Lower leg skin (tissue), 4 donors: ENCODE measurements at places on chromosomes 12 and 14. TPM values are rescaled to one million over a fixed set of nuclear protein-coding genes. Genes with fewer than 3 reads are reported as not detected.

GRCh38 chr12:67515679-67516340 lies 132.7 kb upstream of the DYRK2 start:
- DNase-seq: no peak

GRCh38 chr14:104429291-104429861 lies 150.2 kb upstream of the C14orf180 start:
- peak; percentile 78 for DNase-seq

- DNase-seq: no peak
Observed at GRCh38 chr12:130478786-130479185, 141.1 kb downstream of the PIWIL1 start.

GRCh38 chr12:13373803-13374202 lies 177.3 kb downstream of the EMP1 start:
- no peak for DNase-seq

- DNase-seq: no peak
Observed at GRCh38 chr12:64006211-64006825, 161.8 kb downstream of the SRGAP1 start.

TTC9 gene
- 10.0 TPM for total RNA-seq

DNA sequence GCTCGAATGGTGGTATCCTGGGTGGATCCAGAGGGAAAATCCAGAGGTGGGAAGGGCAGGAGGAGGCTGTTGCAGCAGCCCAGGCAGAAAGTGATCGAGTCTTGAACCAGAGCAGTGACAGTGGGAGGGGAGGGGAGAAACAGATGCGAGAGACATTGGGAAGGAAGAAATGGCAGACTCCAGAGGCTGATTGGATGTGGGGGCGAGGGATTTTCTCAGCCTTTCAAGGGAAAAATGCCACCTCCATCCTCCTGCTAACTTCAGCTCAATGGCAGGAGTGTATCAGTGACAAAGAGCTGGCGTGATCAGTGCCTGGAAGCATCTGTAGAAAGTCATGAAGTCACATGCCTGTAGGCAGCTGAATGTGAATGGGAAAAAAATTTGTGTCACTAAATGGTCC lies 38.6 kb upstream of the NRXN3 start:
- DNase-seq: no peak

ZNF385A gene
- 113 TPM for total RNA-seq

DNA sequence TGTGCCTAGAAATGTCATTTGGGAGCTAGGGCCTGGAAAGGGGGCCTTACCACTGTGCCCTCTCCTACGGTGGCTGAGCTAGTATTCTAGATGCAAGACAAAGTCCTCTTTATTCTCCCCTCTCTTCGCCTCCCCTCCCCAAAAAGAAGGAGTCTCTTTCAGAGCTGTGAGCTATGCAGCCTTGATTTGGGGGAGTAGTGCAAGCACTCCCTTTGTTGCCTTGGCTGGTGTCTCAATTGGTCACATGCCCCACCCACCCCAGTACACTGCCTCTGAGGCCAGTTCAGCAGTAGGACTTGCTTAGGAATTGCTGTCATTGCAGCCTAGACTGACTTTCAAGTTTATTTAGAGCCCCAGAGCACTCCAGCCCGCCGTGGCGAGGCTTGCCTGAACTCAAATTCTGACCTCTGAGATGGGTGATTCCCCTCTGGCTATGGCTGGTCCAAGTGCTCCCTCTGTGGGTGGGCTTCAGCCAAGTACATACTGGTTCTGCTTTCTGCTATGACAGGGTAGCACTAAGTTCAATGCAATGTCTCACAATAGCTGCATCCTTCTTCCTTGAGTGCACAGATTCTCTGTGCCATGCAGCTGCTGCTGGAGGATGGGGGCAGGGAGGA lies 37.0 kb upstream of the FBXO33 start:
- no peak for DNase-seq

DNA sequence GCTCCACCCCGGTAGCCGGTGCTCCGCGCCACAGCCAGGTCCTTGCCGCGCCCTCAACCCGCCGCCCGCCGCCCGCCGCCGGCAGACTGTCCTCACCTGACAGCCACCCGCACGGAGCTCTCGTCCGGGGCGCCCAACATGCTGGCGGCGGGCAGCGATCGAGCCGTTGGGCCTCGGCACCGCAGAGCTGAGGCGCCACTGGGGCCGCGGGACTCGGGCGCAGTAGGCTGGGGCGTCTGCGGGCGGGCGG lies 164 bp downstream of the KIF21A start:
- DNase-seq: peak; percentile 18

DNA sequence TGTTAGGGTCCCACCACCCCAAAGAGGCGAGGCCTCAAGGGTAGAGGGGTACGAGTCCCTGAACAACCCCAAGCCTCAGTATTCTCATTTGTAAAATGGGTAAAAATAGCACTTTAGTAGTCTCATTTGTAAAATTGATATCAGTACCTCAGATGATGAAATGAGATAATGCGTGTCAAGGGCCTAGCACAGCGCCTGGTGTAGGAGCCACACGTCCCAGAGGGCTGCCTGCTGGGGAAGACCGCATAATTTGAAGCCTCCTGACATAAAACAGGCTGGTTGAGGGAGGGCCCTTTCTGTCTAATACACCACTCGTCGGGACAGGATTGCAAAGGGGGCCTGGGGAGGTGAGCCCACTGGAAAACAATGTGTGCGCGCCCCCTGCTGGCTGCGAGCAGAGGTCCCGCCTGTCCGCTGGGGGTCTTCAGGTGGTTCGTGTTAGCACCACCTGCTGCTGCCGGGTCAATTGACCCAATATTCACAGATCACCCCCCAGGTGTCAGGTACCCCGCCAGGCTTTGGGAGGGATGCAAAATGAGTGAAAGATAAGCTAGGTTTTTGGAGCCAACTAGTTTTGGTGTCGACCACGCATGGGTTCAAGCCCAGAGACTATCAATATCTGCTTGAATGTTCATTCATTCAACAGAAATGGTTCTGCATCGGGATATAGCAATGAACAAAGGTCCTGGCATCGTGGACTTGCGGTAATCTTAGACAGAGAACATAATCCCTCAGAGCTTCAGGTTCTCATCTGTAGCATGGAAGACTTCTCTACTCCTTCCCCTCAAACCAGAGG lies 24.7 kb upstream of the IRF2BPL start:
- no peak for DNase-seq

GPR162 gene
- total RNA-seq: 1.4 TPM

MMP17 gene
- 5.5 TPM for total RNA-seq

GRCh38 chr14:70448633-70449340 lies 3.2 kb upstream of the ADAM21 start:
- no peak for DNase-seq

RAD9B gene
- 1.0 TPM for total RNA-seq

DNA sequence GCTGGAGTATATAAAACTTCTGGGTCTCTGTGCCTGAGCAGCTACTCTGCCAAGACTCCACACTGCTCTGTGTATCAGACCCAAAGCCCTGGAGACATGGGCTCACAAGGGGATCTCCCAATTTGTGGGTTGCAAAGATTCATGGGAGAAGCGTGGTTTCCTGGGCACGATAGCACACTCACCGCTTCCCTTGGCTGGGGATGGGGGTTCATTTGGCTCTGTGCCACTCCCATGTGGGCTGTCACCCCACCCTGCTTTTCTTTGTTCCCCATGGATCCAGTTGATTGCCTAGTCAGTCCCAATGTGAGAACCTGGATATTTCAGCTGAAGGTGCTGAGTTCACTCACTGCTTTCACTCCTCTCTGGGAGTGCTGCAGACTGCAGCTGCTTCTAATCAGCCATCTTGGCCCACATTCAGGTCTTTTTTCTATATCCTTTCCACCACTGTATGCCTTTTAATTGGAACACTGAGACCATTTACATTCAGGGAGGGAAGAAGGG lies 40.0 kb upstream of the PCNX4 start:
- DNase-seq: no peak

GRCh38 chr14:63448841-63449240 lies 94.3 kb downstream of the PPP2R5E start:
- DNase-seq: no peak

DNA sequence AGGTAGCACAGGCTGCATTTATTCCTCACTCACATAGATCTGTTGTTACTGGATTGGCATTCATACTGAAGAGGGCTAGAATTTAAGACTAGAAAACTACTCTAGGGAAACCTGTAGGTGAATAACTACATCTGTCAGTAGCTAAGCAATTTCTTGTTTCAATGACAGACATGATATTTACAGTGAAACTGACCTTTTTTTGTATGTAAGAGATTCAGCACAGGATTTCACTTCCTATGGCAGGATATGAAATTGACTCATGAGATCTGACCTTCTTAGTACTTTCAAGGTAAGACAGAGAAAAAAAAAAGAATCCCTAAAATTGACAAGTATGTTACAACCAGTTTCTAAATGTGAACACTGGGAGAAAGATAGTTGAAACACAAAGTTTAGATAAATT lies 189.8 kb upstream of the SLC16A7 start:
- DNase-seq: no peak

KRT85 gene
- 8.3 TPM for total RNA-seq

TSHR gene
- not detected for total RNA-seq

DNA sequence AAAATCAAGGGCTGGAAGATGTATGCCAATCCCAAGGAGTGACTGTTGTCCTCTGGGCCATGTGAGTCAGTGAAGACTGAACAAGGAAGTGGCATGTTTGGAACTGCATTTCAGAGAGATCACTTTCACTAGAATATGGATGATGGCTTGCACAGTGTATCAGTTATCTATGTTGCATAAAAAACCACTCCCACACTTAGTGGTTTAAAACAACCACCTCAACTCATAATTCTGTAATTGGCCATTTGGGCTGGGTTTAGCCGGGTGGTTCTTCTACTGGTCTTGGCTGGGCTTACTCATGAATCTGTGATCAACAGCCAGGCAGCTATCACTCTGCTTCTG lies 15.4 kb downstream of the BDKRB1 start:
- DNase-seq: no peak

RNASE1 gene
- total RNA-seq: 94.6 TPM

CATSPERB gene
- 0.61 TPM for total RNA-seq

DNA sequence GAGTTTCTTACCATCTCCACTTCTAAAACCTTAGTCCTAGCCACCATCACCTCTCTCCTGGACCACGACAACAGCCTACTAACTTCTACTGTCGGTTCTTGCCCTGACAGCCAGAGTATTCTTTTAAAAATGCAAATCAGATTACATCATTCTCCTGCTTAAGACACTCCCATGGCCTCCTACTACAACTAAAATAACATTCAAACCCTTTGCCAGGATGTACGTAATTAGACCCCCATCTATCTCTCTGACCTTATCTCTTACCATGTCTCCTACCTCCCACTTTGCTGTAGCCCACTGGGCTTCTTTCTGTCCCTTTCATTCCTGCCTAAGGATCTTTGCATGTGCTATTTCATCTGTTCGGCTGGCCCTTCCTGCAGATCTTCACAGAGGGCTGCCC lies 27.6 kb downstream of the TRIM9 start:
- no peak for DNase-seq

TEDC1 gene
- 2.8 TPM for total RNA-seq

- DNase-seq: no peak
Observed at GRCh38 chr12:93174473-93174872, 203.3 kb upstream of the NUDT4 start.

DNA sequence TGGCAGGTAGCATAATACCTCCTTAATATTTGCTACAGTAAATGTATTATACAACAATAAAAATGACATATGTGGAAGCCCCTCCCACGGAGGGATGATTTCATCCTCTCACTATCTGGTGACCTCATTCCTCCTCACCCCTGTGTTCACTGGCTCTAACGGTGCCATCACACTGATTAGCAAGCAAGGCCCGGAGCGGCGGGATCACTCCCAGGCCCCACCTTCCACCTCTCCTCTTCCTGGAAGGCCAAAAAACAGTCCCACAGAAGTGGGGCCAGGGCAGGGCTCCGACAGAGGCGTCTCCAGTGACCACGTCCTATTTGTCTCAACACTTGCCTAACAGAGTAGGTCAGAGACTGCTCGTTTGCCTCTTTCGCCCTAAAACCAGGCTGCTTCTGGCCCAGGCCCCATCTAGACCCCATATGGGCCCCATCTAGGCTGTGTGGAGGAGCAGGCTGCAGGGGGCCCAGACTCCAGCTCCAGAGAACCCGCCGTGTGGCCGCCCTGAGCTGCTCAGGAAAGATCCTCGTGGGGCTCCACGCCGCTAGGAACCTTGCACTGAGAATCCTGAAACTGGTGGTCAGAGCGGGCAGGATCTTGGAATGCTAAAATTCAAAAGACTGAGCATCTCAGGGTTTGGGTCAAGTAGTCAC lies 3.7 kb downstream of the SELPLG start:
- DNase-seq: no peak

GRCh38 chr14:67187826-67188225 lies 1.4 kb upstream of the GARIN2 start:
- DNase-seq: no peak

- no peak for DNase-seq
Observed at GRCh38 chr12:116294454-116295165, 17.1 kb upstream of the MED13L start.

DNA sequence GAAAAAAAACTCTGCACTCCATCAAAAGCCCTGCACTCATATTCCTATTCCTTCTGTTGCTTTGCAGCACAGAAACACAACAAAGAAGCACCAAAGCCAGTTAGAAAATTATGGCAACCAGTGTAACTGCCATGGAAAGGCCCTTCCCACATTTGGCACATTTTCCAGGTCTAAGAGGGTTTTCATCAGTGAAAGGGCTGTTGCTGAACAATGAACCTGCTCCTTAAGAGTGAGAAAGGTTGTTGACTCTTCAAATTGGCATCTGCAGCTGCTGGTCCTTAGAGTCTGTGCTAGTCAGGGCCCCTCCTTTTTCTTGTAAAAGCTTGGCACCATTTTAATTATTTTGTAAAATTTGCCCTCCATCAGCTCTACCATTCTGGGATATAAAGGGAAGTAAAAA lies 378.7 kb upstream of the KITLG start:
- DNase-seq: no peak

XPOT gene
- total RNA-seq: 25.3 TPM

BCL7A gene
- total RNA-seq: 17.8 TPM

GRCh38 chr12:26279091-26279490 lies 83.7 kb downstream of the SSPN start:
- no peak for DNase-seq

PACS2 gene
- 53.4 TPM for total RNA-seq

GRCh38 chr12:62898526-62898925 lies 36.4 kb downstream of the PPM1H start:
- no peak for DNase-seq

DNA sequence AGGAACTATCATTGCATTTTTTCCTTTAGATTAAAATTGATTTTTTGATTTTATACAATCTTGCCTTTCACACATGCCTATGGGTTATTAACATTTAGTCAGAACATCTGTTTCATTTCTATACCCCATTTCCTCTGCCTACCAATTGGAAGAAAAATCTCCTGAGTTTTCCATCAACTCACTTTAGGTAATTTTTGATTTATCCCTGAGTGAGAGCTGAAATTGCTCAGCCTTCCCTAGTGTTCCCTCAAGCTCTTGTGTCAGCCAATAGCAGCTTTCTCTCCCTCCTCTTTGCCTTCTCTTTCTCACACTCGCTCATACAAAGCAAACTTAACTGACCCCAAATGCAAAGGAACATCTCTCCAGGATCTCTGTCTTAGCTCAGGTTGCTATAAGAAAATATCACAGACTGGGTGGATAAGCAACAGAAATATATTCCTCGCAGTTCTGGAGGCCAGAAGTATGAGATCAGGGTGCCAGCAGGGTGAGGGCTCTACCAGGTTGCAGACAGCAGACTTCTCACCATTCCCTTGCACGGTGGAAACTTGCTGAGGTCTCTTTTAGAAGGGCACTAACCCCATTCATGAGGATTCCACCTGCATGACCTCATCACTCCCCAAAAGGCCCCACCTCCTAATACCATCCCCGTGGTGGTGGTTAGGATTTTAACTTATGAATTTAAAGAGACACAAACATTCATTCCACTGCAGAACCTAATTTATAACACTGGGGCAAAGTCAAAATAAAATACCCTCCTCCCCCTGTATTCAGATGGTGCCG lies 224.2 kb upstream of the SFSWAP start:
- no peak for DNase-seq

GRCh38 chr14:101253948-101254347 lies 307.3 kb upstream of the DIO3 start:
- no peak for DNase-seq
